ENCODE measurements at places on chromosomes 2 and 18.

DNA sequence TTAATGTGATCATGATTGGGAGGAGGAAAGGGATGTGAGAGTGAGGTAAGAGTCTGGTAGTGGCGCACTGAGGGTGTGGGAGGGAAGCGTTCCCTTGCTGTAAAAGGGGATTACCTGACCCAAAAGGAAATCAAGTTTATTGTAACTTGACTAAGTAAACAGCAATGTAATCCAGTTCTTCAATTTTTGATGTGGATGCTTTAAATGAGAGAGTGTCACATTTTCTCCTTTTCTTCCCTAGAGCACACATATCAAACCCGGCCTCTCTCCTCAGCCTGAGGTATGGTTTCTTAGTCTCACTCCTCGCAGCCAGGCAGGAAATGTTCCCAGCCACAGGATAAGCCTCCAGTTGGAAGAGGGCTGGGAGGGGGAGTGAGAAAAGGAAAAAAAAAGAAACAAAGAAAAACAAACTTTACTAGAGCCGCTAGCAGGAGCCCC lies 688 bp upstream of the ARHGAP28 start:
- no peak for DNase-seq

GRCh38 chr2:2642906-2643890 lies 312.1 kb upstream of the MYT1L start:
- DNase-seq: no peak

DNA sequence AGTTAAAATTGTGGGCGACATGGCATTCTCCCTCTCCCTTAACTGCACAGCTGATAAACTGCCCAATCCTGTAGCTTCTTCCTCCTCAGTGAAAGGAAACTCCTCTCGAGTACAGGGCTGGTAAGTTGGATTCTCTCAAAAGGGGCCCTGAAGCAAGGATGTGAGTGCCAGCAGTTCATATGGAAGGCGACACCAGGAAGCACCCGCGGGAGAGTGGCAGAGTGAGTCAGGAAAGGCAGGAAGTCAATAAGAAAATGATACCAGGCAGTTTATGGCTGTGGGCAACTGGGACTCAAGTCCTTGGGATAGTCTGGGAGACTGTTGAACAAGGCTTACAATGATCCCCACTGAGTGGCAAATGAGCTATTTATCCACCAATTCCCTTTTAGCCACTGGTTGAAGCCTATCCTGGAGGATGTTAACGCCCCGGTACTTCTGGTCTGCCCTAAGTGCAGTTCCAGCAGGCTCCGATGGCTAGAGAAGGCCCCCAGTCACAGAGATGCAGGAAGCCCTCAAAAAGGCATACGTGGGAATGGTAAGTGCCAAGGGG lies 34.8 kb downstream of the ABHD3 start:
- DNase-seq: no peak

DNA sequence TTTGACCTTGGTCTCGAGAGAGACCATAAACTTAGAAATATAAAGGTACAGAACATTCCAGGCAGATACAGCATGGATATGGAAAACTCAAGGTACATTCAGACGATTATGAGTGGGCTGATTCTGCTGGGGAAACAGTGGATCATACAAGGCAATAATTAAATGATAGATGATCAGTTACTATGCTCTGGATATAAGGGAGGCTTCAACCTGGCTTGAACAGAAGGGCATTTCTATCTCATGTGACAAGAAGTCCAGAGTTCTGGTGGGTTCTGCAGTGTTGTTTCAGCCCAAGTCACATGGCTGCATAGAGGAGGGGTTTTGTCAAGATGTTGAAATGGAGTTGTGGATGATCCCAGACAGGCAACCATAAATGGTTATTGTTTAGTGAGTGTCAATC lies 23.5 kb downstream of the MYO5B start:
- no peak for DNase-seq

DNA sequence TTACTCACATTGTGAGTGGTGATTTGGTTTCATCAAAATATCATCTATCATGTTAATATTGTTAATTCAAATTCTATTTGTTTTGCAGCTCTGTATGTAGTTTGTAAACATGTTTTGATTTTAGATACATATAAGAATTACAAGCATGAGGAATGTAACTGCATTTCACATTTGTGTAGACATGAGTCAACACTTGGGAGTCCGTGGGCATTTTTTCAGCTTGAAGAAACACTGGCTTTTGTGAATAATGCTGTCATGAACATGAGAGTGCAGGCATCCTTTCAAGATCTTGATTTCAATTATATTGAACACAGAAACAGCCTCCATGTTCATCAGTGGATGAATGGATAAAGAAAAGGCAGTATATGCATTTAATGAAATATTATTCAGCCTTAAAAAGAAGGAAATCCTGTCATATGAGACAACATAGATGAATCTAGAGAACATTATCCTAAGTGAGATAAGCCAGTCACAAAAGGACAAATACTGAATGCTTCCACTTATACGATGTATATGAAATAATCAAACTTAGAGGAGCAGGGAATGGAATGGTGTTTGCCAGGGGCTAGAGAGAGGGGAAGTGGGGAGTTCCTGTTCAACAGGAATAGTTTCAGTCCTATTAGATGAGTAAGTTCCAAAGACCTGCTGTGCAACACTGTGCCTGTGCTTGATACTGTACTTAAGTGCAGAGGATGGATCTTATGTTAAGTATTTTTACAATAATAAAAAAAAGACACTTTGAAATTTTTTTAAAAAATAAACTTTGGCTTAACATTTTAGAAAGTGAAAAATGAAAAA lies 194.9 kb downstream of the LRATD1 start:
- DNase-seq: no peak

DNA sequence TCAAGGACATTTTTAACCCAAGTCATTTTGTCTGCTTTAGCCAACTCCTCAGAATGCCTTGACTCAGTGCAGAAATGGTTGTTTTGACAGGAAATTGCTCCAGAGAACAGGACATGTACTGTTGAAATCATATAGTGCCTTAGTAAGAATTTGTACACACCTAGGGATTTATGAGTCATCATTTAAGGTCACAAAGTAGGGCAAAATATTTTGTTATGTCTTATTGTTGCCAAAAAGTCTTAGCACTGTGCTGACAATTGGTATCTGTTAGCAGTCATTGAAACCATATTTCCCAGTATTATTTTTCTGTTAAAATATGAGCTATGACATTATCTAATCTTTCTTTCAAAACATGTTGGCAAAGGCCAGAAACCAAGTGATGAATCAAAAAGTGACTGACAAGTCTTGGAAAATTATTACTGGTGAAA lies 104.5 kb downstream of the OSBPL6 start:
- no peak for DNase-seq

- no peak for DNase-seq
Measured at GRCh38 chr2:239029958-239030357, 182.1 kb downstream of the TWIST2 start.
